Activated CD4-positive, alpha-beta memory T cell treated with anti-CD3 and anti-CD28 coated beads, Interleukin-2, amount 10 ng/mL, durations not matched to agents 7 days and 5 days (primary cell): ENCODE measurements at places on chromosomes 6 and 20.

DNA sequence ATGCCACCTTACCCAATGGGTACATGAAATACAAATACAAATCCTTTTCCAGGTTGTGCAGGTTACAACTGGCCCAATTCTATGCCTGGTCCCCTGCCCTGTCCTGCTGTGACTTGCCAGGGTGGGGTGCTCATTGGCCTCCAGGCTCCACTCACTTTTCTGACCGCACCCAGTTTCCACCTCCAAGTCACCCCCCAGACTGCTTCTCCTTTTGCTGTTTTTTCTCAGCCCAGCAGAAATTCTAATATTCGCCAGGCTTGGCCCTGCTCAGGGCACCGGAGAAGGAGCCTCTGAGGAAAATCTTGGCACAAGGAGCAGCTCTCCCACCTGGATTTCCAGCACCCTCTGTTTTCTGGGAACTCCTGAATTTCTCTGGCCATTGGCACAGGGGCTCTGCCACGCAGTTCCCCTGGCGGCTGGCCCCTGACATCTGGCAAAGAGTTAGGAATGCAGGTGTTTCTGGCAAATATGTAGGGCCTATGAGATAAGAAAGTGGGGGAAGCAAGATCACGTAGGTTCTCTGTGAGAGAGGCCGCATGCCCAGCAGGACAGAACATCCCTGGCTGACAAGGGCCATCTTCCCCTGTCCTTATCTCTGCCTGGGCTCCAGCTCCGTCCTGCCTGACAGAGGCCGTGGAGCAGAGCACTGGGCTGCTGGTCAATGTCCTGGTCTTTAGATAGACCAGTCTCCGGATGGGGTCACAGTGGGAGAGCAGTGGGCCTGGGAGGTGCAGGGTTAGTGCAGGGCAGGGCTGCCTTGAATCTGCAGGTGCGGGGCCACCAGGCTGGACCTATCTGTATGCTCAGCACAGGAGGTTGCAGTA, 2.9 kb upstream of the RAET1E start:
- DNase-seq: no peak

GRCh38 chr6:137290601-137291261, 71.5 kb upstream of the IFNGR1 start:
- DNase-seq: no peak

- DNase-seq: no peak
Measured at GRCh38 chr6:116533233-116533957, 12.1 kb downstream of the TRAPPC3L start.

DNA sequence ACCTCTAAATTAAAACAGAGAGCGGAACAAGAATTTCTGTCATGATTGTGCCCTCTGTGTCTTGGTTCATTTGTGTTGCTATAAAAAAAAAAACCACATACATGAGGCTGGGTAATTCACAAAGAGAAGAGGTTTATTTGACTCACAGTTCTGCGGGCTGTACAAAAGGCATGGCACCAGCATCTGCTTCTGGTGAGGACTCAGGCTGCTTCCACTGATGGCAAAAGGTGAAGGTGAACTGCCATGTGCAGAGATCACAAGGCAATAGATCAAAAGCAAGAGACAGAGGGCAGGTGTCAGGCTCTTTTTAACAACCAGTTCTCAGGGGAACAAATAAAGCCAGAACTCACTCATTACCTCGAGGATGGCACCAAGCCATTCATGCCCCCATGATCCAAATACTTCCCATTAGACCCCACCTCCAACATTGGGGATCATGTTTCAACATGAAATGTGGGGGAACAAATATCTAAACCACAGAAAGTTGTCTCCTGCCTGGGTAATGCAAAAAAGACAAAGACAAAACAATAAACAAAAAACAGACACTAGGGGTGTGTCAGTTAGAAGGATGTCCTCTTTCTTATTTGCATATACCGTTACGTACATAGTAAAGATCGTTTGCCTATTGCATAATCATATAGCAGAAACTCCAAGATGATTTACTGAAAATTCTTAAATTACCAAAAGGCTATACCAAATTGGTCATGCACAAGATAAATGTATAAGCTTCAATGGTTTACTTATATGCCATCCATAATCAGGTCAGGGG, 17.0 kb downstream of the SERPINB9 start:
- DNase-seq: no peak

GRCh38 chr20:19969106-19969505, 48.1 kb upstream of the NAA20 start:
- DNase-seq: no peak

DNA sequence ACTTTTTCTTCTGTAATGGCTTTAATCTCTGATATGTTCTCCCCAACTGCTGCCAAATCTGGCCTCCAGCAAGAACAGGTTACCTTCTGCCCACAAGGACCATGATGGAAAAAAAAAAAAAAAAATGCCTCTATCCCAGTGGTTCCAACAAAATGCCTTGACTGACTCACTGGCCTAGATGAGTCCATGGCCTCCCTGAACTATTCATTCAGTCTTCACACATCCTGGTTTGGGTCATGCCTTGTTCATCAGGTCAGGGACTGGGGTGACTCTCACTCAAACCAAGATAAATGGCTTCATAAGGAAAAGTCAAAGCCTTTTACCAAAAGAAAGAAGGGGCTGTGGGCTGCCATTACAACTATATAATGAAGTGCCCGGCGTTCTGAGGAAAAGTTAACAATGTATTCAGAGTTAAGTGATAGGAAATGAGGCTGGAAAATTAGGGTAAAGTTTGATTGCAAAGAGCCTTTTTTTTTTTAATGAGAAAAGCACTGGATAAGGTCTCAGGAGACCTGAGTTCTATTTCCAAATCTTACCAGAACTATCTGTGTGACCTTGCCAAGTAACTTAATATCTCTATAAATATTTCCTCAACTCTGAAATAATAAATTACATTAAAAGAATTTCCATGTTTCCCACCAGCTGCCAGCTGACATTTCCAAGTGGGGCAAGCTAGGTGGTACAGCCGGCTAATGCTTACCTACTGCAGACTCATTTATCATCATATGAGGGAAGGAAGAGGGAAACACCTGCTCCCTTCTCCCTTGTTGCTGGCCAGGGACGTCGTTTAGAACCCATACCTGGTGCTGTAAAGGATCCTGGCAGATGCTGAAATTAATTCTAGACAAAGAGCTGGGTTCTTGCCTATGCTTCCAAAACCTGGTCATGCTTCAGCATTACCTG, 380.0 kb upstream of the MARCKS start:
- no peak for DNase-seq

- no peak for DNase-seq
Measured at GRCh38 chr6:34350137-34350933, 42.1 kb downstream of the NUDT3 start.

DNA sequence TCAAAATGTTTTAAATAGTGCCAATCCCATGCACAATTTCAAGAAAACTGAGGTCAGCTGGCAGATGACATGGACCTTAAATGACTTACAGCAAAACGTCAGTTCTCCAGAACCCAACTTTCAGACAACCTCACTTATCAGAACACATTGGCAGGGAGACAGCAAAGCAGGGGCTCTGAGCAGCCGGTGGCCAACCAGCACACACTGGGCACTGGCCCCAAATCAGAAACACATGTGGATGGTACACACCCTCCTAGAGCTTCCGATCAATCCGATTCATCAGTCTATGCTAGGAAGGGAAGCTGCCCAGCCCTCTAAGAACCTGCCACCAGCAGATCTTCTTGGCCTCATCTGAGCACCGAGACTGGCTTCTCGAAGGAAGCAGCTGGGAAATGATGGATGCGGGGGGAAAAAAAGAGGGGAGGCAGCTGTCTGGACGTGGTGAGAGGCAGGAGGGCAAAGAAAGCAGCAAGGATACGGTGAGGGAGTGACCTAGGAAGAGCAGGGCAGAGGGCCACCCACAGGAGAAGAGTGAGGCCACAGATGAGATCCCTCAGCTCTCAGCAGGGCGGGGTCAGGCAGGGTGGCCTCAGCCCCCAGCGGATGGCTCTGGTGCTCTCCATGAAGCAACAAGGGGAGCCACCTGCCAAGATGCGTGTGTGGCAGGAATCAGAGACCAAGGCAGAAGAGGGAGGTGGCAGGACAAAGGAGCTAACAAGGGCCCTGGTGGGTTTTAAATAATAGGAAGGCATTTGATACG, 32.9 kb downstream of the TAF4 start:
- no peak for DNase-seq
